Erythroblast (primary cell): ENCODE measurements at places on chromosomes 1 and 21.

DNA sequence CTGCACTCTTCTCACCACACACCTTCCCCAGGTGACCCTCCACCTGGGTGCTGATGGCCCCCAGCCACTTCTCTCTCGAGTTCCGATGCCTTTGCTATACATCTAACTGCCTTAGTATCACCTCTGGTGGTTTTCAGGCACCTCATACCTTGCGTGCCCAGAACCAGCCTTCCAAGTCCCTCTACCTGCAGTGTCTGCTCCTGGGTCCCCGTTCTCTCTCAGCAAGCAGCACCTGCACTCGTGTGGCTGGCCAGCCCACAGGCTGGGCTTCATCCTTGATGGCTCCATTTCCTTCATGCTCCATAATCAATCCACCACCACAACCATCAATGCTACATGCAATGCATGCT is 49.2 kb upstream of the EDN2 start:
- no peak for DNase-seq

- DNase-seq: no peak
These were observed 6.9 kb upstream of the KNCN start for GRCh38 chr1:46558141-46558963.

- DNase-seq: no peak
These were observed 9.5 kb upstream of the DMRTB1 start for GRCh38 chr1:53449693-53450092.

GRCh38 chr1:235391874-235392273 is 24.6 kb downstream of the TBCE start:
- DNase-seq: no peak
